ENCODE measurements at places on chromosomes 12 and 14.

DNA sequence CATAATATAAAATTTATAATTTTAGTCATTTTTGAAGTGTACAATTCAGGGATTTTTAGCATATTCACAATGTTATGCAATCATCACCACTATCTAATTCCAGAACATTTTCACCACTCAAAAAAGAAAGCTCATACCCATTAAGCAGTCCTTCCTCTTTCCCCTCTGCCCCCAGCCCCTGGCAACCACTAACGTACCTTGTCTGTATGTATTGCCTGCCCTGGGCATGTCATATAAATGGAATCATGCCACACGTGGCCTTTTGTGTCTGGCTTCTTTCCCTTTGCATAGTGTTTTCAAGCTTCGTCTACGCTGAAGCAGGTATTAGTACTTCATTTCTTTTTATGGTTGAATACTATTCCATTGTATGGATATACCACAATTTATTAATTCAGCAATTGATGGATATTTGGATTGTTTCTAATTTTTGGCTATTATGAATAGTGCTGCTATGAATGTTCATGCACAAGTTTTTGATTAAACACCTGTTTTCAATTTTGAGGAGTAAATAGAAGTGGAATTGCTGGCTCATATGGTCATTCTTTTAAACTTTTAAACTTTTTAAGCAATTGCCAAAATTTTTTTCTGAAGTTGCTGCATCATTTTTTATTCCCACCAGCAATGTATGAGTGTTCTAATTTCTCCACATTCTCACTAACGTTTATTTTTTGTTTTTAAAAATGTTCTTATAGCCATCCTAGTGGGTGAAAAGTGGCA is 1.6 kb upstream of the SSTR1 start:
- no peak for DNase-seq

DNA sequence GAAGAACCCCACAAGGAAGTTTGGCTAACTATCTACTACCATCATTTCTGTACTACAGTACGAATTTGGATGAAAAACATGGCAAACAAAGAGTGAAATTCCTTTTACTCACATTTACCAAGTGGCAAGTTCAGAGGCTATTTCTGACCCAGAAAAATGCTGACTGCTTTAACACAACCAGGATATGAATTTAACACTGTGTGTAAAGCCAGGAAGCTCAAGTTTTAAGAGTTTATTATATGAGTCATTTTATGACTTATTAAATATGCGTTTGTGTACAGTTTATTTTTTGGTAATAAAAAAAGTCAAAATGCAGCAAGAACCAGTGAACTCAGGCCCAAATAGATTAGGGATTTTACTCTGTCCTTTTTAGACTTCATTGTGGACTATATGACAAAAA is 58.4 kb upstream of the STAC3 start:
- no peak for DNase-seq

DNA sequence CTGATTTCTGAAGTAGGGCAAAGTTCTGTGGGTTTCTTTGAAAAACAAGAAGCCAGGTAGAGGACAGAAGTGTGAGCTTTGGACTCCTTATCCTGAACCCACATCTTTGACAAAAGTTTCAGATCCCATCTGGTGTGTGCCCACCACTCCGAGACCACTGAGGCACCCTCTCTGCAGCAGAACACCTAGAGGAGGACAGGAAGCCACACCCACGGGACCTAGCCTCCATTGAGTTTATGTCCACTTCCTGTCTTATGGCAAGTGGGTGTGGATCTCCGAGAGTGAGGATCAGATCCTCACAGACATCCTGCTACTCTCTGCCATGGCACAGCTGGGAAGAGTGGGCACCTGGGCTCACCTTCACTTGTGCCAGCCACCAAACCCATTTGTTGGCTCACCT is 16.8 kb upstream of the OR6S1 start:
- no peak for DNase-seq

- DNase-seq: peak; percentile 8
Observed at GRCh38 chr12:14403711-14404196, 38.3 kb downstream of the ATF7IP start.

DNA sequence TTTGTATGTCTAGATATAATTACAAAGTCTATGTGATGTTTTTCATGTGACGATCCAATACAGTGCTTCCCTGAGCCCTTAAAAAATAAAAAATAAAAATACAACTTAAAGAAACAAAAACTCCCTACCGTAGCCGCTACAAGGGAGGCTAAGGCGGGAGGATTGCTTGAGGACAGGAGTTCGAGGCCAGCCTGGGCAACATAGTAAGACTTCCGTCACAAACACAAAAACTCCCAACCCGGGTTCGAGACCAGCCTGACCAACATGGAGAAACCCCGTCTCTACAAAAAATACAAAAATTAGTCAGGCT is 669 bp upstream of the CDKN3 start:
- no peak for DNase-seq

DNA sequence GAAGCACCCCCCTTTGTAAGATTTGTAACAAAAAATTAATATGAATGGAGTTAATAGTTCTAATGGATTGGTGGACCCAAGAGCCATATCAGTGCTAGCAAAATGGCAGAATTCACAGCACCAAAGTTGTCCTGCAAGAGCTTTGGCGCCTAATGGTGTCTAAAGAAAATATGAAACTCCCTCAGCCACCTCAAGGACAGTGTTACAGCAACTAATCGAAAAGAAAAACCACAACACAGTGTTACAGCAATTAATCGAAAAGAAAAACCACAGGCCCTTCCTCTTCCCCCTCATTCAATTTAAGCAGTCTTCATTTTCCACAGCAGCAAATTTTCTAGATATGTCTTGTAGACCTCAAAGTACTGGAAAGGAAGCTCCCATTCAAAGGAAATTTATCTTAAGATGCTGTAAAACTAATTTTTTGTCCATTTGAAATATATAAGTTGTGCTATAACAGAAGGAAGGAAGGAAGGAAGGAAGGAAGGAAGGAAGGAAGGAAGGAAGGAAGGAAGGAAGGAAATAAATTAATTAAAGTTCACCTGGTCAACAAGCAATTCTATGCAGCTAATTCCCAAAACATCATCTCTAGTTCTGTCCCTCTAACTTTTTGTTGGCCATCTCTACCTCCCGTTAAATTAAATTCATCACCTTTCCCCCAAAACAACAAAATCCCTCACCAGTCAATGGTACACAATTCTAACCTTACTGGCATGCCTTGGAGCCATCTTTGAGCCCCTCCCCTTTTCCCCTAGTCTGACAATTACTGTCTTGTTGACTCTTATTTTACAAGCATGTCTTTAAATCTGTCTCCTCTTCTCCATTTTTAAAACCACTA is 17.4 kb downstream of the LRP6 start:
- DNase-seq: peak; percentile 4

GRCh38 chr12:124487066-124487833 is 80.2 kb downstream of the NCOR2 start:
- no peak for DNase-seq

- DNase-seq: no peak
Observed at GRCh38 chr14:54253195-54253947, 143.4 kb upstream of the CDKN3 start.
